NCI-H187 (cell line): ENCODE measurements at places on chromosomes 2 and 18.

DNA sequence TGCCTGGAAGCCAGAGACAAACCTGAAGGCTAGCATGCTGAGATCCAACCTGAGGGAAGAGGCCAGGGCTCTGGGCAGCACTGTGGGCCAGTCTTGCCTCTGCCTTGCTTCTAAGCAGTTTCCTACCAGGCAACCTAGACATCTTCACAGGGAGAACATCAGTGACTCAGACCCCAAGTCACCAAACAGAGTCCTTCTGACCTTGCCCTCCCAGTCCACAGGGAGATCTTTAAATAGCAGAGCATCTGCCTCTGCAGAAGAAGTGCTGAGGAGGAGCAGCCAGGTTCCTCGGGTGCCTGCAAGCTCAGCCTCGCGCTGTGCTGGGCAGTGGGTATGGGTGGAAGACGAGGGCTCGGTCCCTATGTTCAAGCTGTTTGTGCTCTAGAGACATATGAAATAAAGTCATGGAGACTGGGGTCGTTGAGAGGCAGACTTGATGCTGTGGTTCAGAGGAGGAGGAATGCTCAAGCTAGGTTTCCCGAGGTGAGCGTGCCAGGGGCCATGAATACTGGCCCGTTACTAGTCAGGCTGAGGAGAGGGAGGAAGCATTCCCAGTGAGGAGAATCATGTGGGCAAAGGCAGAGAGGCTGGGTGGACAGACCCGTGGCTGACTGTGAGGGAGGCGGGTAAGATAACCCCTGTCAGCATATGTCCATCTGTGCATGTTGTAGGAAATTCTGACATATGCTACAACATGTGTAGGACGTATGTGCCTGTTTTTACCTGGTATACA, 66.5 kb downstream of the BOLA3 start:
- DNase-seq, result no peak

GRCh38 chr2:9647884-9648283, 17.1 kb upstream of the YWHAQ start:
- DNase-seq, result no peak

DNA sequence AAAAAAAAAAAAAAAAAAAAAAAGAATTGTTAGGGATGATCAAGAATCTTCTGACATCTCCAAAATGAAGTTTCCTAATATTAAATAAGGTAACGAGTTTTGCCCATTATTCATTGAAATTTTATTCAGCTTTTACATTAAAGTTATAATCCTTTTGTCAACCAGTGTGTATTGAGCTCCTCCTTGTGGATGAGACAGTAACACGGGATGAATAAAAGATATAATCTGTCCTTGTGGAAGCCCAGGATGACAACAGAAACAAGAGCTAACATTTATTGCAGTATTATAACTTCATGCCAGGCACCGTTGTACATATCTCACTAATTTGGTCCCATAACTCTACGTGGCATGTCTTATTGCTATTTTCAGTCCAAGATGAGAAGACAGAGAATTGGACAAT, 33.4 kb upstream of the SERPINB7 start:
- no peak for DNase-seq

DNA sequence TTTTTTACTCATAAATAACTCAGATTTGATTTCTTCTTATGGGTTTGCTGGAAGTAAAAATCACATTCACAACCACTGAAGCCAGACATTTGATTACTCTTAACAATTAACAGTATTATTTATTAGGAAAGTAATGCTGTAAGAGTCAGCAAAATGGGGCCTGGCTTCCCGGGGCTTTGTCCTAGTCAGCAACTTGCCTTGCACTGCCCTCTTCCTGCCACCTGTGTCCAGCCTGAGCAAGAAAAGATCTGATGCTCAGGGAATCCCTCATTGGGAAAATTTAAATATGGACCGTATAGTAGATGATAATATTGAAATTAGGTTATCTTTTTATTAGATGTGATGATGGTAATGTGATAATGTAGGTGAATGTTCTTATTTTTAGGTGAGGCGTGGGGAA, 30.8 kb upstream of the ACYP2 start:
- DNase-seq, result no peak

DNA sequence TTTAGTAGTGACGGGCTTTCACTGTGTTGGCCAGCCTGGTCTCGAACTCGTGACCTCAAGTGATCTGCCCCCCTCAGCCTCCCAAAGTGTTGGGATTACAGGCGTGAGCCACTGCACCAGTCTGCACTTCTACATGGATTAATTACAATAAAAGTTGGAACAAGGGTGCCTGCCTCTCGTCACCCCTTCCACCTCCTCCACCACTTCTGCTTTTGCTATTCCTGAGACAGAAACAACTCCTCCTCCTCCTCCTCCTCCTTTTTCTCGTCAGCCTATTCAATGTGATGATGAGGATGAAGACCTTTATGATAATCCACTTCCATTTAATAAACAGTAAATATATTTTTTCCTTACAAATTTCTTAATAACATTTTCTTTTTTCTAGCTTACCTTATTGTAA, 35.2 kb downstream of the SRBD1 start:
- DNase-seq, result no peak

DNA sequence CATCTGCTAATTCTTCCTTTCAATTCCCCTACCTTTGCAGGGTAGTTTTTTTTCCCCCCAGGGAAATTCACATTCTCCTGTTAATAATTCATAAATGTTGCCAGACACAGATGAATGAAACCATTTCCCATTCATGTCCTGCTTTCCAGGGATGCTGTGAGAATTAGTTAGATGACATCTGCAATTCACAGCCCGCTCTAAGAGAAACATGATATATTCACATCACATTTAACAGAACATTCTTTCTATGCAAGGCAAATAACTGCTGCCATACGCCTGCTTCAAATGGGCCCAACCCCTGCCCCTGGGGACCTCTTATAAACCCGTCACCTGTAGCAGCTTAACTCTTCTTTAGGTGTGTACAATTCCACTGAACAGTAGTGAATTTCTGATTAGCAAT, 110.6 kb upstream of the CTAGE1 start:
- peak; percentile 50 for DNase-seq

DNA sequence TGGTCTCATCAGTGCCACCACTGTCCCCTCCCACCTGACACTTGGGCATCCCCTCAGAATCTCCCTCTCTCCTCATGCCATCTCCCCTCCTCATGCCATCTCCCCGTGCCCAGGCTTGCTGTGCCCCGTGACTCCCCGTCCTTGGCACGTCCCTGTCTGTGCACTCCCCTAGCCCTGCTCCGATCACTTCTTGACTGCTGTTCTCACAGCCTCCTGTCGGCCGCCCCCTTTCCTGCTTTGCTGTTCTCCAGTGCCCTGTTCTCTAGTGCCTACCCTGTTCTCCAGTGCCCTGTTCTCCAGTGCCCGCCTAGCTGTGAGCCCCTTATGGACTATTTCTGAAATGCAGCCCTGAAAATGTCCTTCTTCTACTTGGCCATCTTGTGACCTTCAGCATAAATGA, 253.8 kb downstream of the ALPK2 start:
- DNase-seq, result no peak

GRCh38 chr2:77578354-77578753, 56.2 kb upstream of the LRRTM4 start:
- DNase-seq, result no peak

- DNase-seq, result no peak
Observed at GRCh38 chr2:217484046-217484445, 518.7 kb downstream of the TNS1 start.

- DNase-seq, result no peak
Observed at GRCh38 chr2:173851141-173851641, 114.0 kb downstream of the SP3 start.

DNA sequence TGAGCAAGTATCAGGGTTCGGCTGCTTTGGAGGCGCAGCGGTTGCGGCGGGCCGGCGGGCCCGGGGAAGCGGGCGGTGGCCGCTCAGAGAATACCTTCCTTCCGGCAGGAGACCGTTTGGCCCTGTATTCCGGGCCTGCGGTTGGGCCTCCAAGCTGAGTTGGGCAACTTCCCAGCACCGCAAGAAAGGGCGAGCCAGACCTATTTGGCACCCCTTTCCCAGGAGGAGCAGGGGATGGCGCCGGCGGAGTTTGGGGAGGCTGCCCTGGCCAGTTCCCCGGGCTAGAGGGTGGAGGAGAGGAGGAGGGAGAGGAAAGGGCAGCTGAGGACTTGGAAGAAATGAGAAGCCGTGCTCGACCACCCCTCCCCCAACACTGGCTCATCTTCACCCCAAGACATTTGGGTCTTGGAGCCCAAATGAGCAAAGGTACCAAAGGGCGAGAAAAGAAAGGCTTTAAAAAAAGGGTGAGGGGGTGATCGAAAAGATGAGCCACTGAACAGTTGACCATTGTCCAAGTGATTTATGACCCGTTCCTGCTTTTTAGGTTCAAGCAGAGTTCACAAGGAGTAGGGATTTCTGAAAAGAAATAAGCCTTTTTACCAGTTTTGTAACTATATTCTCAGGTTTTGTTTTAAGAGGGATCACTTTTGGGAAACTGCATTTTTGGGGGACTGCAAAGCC, 8.4 kb downstream of the HOXD3 start:
- DNase-seq, result no peak

DNA sequence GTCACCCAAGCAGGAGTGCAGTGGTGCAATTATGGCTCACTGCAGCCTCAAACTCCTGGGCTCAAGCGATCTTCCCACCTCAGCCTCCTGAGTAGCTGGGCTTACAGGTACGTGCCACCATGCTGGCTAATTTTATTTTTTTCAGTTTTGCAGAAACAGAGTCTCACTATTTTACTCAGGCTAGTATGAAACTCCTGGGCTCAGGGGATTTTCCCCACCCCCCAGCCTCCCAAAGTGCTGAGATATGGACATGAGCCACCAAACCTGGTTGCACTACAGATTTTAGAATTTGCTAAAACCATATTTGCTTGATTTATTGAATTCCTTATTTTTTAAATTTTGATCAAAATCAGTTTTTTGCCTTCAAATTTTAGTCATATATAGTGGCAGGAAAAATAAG, 1553.4 kb downstream of the LRP1B start:
- no peak for DNase-seq

DNA sequence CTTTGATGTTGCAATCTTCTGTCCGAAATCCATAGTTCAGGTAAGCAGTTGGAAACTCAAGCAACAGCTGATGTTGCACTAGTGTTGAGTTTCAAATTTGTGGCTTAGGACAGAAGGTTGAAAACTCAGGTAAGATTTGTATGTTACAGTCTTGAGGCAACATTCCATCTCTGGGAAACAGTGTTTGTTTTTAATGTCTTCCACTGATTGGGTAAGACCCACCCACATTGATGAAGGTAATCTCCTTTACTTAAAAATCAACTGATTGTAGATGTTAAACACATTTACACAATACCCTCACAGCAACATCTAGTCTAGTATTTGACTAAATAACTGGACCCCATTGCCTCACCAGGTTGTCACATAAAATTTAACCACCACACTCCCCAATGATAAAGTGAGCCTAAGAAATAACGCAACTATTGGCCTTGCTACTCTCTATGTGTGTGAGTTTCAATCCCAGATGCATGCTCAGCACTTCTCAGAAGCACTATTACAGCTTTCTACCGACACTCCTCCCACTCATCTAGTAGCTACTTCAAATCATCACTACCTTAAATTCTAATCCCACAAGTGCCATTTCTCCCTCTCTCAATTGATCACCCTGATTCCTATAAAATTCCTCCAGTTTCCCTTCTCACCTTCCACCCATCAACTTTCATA, 164.0 kb downstream of the MBD2 start:
- no peak for DNase-seq

DNA sequence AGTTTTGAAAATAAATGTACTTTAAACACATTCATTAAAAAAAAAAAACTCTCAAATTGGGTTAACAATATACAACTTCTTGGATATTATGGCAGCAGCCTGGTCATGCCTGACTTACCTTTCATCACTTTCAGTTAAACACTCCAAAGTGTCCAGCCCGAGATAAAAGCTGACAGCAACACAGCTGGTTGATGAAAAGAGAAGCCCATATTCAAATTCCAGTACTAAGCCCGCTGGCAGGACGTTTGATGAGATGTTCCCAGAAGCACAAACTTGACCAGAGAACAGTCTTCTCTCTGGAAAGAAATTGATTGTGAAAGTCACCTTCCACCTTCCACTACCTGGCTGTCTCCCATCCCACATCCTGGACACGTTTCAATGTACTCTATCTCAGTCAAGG, 586.3 kb downstream of the TDRD15 start:
- DNase-seq, result no peak

GRCh38 chr2:160175169-160176134, 24.6 kb downstream of the ITGB6 start:
- no peak for DNase-seq

DNA sequence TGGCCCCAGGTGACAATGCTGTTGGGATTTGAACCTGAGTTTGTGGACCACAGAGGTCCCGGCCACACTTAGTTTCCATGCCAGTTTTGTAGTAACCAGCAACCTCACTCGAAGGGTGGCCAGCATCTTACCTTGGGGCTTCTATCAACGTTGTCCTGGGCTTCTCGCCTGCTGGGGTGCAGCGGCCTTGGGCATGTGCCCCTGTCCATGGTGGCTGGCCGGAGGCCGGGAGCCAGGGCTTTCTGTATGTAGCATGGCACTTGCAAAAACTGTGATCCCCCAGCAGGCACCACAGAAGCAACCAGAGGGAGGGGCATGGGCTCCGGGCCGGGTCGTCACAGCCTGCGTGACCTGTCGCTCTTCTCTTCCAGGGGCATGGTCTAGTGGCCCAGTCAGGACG, 51.7 kb downstream of the ODC1 start:
- no peak for DNase-seq

- DNase-seq, result no peak
Observed at GRCh38 chr2:86615596-86615995, 8.1 kb downstream of the RNF103 start.

DNA sequence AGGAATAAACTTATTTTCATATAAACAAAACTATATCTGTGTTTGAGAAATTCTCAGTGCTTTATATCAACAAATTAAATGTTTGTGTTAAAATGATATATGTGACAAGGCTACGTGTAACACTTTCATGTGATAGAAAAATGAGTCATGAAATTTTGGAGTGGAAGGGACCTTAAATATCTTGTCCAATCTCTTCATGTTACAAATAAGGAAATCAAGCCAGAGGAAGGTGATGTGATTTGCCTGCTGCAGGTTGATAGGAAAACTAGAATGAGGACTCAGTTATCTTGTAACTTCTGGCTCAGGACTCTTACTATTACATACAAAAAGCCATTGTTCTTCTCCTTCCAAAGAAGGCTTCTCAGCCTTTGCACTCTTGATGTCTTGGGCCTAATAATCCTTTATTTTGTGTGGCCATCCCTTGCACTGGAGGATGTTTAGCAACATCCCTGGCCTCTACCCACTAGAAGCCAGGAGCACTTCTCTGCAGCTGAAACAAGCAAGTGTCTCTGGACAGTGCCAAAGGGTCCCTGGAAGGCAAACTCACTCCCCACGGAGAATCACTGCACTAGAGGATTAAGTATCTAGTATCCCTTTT, 43.0 kb upstream of the NARS1 start:
- no peak for DNase-seq

DNA sequence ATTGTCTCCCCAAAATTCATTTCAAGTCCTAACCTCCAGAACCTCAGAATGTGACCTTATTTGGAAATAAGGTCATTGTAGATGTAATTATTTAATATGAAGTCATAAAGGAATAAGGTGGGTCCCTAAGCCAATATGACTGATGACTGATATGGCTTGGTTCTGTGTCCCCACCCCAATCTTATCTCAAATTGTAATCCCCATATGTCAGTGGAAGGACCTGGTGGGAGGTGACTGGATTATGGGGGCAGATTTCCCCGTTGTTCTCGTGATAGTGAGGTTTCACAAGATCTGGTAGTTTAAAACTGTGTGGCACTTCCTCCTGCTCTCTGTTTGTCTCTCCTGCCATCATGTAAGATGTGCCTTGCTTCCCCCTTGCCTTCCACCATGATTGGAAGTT, 43.0 kb upstream of the BCL11A start:
- no peak for DNase-seq
